ENCODE measurements at places on chromosomes 11 and 22. TPM values are rescaled to one million over a fixed set of nuclear protein-coding genes. Genes with fewer than 3 reads are reported as not detected.

DNA sequence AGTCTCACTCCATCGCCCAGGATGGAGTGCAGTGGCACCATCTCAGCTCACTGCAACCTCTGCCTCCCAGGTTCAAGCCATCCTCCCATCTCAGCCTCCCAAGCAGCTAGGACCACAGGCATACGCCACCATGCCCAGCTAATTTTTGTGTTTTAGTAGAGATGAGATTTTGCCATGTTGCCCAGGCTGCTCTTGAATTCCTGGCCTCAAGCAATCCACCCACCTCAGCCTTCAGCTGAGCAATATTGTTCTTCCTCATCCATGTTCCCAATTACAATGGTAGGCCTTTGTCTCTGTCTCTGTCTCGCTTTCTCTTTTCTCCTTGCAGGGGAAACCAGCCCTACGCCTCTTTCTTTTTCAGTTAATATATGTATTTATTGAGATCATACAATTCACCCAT is 10.3 kb downstream of the HSPA8 start:
- DNase-seq, result no peak

DNA sequence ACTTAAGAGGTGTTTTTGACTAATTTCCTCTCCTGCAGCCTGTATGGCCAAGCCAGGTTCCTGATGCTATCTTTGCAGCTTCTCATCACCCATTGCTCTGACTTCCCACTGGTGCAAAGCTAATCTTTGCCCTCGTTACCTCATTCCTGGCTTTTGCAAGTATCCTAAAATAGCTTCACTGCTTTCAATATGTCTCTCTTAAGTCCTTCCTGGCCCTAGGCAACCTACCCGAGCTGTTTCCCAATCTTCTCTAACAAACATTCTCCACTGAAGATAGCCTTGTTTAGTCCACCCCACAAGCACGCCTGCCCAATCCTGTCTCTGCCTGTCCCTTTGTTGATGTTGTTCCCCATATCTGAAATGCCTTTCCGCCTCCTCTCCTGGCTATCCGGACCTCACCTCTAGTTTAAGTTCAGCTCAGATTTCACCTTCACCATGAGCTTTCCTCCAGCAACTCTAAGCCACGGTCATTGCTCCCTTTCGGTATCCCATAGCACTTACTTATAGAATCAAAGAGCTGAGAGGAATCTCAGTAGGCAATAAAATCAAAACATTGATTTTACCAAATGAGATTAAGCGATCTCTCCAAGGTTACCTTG is 30.1 kb upstream of the CECR2 start:
- no peak for DNase-seq

DNA sequence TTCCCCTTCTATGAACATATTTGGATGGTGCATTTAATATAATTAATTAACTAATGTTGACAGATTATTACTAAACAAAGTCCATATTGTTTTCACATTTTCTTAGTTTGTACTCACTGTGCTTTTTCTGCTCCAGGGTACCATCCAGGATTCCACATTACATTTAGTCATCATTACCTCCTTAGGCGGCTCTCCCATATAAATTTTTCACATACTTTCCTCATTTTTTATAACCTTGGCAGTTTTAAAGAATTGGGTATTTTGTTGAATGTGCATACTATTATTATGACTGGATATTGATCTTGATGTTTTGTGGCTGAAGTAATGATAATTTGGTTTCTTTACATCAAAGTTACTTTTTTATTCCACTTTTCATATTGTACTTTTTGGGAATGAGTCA is 755.6 kb upstream of the ANO3 start:
- no peak for DNase-seq

DNA sequence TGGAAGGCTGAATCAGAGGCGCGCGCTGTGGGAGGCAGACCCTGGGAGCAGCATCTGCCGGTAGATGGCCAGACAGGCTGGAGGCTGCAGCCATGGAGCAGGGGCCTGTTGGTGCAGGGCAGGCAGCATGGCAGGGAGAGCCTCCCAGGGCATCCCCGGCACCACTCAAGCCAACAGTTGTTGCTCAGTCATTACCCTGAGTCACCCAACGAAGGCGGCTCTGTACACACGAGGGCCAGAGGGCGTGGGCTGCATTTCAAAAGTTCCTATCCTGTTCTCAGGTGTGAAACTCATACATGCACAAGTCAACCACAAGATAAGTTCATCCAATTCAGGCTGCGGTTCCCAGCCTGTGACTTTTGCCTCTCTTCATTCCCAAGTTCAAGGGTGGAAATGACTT is 2.6 kb downstream of the ANO1 start:
- DNase-seq, result no peak

C22orf15 gene
- polyA plus RNA-seq, result not detected

OR4D5 gene
- polyA plus RNA-seq, result not detected

GRCh38 chr22:33062361-33062760 is 4.2 kb upstream of the SYN3 start:
- no peak for DNase-seq

GRCh38 chr11:70002433-70002832 is 75.7 kb upstream of the ANO1 start:
- DNase-seq, result no peak

GRCh38 chr11:128608746-128609407 is 21.5 kb upstream of the ETS1 start:
- DNase-seq, result peak; percentile 67

TXN2 gene
- polyA plus RNA-seq, result 104 TPM

DNA sequence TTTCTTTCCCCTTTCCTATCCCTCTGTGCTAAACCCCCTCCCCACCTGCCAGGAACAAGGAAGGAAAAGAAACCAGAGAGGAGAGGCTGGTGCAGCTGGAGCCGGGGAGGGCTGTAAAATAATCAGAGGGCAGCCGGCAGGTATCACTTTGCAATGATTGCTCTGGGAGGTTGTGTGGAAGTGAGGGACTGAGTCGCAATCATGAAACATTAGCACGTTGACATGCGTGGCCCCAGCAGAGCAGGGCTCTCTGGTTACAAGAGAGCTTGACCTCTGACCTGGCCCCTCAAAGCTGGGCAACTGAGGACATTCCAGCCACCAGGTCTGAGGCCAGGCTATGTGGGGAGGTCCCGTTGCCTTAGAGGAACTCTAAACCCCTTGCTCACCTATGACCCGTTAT is 170.8 kb upstream of the BDNF start:
- no peak for DNase-seq

GRCh38 chr11:73760135-73760678 is 667 bp downstream of the RAB6A start:
- peak; percentile 56 for DNase-seq

Data from muscle of arm (tissue), 14 donors.